ENCODE measurements at places on chromosomes 16 and 17.

DNA sequence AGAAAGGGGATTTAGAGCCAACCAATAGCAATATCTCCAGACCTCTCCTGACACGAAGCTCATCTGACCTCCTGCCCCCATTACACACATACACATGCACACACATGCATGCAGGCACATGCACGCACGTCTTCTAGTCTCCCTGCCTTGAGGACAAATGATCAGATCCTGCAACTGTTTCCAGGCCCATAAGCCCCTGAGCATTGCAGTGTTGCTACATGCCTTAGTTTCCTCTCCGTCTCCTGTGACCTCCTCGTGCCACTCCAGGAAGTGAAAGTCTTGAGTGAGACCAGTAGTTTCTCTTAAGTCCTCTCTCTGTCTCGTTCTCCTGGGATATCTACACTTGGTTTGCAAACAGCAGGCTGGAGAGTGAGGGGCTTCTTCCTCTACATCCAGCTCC, 8.2 kb downstream of the CIITA start:
- no peak for DNase-seq

DNA sequence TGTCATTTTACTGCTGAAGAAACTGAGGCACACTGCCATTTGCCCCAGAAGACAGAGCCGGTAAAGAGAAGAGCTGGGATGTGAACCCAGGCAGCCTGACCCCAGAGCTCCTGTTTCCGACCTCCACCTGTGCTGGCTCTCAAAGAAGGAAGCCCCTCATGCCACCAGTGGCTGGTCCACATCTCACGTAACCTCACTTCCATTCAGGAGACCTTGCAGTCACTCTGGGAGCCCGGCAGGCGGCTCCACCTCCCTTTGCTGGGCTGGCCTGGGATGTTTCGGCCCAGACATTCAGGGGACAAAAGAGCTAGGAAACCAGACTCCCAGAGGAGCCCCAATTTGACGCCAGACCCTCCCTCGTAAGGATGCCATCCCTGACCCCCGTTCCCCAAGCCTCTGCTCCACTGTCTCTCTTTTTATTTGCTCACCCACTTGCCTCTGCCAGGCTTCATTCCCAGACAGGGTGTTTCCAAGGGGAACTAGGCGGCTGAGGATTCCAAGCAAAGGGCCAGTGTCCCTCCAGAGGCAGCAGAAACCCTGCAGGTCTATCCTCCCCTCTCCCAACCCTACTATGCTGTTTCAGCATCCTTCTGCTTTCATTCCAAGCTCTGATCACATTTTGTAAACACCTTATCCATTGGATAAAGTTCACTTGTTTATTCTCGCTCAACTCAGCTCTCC, 2.8 kb downstream of the TAF1C start:
- no peak for DNase-seq

GRCh38 chr17:35998018-35998545, 3.3 kb downstream of the CCL15 start:
- no peak for DNase-seq

DNA sequence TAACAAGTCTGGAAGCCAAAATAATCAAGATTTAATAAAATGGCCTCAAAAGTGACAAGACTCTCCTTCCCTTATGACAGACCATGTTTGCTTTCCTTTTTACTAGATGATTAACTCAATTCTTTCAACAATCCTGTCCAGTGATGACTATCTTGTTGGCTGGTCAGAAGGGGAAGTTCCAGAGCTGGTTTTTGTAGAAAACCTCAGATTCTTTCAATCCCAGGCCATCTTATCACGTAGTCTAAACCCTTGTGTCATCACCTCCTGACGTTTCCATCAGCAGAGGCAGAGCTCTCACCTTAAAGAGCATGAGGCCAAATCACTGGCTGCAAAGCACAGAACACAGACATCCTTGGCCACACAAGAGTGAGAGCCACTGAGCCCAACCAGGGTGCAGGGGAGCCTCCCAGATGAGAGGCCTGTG, 125.3 kb downstream of the ANKRD11 start:
- DNase-seq, result no peak

- DNase-seq, result no peak
These were observed 8.9 kb upstream of the HOXB2 start for GRCh38 chr17:48553826-48554225.

- DNase-seq, result no peak
These were observed 45.2 kb upstream of the GSG1L start for GRCh38 chr16:28108590-28109247.

DNA sequence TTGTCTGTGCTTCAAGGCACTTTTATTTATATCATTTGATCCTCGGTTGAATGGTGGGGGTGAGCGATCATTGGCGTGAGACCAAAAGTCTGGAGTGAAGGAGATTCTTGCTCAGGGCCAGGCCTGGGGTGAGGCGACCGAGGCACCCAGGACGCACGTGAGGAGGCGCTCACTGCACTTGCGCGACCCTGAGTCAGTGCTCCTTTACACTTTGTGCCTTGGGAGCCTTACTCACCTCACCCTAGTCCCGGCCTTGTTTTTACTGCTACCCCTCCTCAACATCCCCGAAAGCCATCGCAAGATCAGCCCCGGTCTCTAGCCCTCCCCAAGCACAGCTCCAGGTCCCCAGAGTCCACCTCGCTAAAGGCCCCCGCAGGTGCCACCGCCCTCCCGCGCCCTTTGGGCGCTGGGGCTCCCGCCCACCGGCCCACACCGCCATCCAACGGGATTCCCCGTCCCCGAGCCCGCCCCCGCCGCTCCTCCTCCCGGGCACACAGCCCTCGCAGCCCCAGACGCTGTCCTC, 496 bp downstream of the EZH1 start:
- DNase-seq, result no peak

- no peak for DNase-seq
These were observed 7.2 kb downstream of the GRB2 start for GRCh38 chr17:75398279-75398678.

- DNase-seq, result no peak
These were observed 21.2 kb downstream of the PITPNA start for GRCh38 chr17:1541367-1541904.

DNA sequence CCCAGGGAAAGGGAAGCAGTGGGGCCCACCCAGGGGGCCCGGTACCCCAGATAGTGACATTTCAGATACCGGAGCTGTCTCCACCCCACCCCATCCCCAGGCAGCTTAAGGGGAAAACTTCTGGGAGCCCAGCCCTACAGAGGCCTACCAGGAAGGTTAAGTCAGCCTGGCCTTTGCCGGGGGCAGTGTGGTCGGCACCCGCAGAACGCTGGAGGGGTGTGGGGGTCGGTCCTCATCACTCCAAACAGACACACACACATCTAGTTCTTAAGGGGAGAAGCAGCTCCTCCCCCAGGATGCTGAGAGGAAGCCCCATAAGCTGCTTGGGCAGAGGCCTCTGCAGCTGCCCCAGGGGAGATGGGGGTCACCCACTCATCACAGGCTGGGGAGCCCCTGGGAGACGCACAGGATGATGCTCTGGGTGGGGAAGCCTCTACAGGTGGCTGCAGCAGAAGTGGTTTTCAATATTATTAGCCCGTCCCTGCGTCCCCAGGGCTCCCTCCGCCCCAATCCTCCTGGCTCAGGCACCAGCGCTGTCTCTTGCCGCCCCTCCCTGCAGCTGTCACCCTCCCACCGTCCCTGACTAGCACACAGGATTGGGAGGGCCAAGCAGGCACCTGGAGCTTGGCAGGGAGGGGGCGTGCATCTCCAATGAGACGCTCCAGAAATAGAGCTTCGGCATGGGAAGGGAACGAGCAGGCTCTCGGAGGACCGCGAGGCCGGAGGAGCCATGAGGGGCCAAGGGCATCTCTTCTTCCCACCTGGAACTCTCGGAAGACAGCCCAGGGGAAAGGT, 1.4 kb upstream of the ABR start:
- DNase-seq, result no peak

GRCh38 chr17:15351478-15351840, 10.1 kb upstream of the TEKT3 start:
- no peak for DNase-seq

DNA sequence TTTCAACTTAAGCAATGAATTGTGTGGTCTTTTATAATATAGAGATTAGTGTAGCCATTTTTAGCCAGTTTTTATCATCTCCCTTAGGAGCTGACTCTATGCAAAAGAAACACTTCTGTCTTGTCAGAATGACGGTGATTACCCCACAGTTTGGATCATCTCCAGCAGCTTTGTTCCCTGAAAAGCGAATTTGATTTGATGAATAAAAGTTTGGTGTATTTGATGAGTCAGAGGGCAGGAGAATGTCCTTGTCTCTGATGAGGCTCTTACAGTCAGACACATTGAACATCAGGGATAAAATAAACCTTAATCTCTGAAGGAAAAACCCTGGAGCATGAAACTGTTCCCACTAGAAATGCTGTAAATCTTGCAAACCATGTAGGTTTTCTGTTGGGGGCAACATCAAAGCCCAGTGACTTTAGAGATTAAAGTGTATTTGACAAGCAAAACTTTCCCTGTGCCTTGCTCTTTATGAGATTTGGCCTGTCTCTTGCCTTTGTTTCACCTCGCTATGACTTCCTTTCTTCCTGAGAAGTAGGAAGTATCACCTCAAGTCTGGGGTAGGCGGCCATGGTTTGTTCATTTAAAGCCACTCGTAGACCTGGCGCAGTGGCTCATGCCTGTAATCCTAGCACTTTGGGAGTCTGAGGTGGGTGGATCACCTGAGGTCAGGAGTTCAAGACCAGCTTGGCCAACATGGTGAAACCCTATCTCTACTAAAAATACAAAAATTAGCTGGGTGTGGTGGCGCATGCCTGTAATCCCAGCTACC, 209.3 kb downstream of the FTO start:
- DNase-seq, result no peak

DNA sequence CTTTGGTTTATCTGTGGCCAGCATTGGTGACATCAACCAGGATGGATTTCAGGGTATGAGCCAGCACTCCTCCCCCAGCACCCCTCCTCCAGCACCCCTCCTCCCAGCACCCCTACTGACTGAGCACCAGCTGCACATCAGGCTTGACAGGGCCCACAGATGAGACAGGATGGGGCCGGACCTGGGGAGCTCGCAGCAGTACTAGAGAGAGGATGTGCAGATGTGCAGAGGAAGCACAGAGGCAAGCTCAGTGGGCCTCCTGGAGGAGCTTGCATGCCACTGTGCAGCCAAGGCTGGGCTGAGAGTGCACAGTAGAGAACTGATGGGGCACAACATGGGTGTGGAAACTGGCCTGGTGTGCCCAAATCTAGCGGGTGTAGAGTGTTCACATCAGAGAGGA, 16.2 kb downstream of the ITGA3 start:
- DNase-seq, result no peak

- no peak for DNase-seq
These were observed 542.4 kb upstream of the C16orf82 start for GRCh38 chr16:26524281-26524680.

DNA sequence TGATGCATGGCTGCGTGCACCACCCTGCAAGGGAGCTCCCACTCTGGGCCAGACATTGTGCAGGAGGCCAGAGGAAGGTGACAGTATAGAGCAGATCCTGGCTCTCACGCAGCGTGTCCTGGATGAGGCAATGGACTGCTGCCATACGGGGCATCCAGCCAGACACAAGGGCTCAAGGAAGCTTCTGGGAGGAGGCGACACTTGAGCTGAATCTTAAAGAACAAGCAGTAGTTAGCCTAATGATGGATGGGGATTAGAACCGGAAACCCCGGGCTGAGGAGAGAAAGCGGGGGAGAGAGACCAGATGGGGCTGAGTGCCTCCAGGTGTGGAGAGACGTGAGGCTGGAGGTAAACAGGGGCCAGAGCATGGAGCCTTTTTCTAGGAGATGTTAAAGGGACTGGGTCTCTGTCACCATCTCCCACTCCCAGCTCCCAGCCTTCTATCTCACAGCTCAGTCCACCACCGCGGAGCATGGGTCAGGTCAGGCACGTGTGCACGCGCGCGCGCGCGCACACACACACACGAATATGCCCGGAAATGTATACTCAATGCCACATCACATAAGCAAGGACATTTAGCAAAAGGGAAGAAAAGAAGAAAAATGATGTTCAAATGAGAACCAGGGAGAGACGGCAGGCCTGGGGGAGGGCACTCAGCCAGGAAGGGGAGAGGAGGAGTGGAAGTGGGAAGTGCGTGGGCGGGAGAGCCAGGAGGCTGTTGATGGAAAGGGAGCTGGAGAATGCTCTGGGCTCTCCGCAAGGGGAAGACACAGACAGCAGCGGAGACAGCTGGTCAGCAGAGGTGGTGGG, 46.3 kb downstream of the CCDC42 start:
- DNase-seq, result no peak

DNA sequence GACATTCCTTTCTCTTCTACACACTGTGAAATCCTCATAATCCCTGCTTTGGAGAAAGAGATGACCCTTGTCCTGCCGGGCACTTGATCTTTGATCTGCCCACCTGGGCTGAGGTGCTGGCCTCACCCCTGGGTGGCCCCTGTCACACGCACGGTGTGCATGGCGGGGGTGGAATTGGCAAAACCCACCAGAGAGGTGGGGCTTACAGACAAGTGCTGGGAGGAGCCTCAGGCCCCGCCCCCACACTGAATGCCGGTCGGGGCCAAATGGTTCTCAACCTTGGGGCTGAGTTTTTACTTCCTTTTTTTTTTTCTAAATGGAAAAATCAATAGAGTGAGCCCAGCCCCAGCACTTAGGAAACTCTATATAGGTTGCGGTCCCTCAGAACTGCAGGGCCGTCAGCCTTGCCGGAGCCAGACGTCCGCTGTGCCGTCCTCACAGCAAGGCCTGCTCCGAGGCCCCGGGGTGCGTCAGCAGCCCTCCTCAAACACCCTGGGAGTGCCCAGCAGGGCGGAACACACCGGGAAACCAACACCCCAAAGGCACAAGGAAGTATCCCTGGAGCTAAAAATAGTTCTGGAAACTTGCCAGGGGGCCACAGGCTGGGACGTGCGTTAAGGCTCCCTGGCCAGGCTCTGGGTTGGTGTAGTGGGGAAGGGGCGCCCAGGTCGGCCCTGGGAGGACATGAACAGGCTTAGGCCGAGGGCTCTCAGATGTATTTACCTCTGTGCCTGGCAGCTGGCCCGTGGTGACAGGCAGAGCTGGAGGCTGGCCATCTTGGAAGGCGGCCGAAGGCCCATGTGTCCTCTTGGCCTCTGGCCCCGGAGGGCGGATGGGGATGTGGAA, 11.0 kb downstream of the GPRC5C start:
- DNase-seq, result no peak

- DNase-seq, result no peak
These were observed 6.0 kb upstream of the SERPINF1 start for GRCh38 chr17:1755827-1756262.
